T-helper 2 cell (primary cell): ENCODE measurements at places on chromosomes 12 and 14.

DNA sequence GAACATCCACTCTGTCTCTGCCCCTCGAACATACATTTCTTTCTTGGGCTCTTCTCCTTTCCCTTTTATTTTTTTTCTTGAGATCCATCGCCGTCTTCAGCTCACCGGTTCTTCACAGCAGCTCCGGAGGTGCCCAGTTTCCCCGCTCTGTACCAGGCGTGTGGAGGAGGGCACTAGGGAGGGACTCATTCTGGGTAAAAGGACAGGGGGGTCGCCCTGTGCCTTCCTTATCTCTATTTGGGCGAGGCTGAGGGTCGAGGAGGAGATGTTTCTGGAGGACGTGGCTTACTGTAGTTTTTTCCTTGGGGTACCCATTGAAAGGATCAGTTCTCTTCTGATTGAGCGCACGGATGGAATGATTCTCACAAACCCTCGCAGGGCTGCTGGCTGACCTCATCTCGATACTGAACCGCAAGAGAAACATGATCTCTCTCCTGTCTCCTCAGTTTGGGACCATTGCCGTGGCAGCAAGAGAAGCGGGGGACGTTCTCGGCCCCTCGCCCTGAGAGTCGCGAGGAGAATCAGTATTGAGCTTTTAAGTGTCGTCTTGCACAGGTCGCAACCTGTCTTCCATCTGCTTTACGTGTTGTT lies 386 bp downstream of the LIN52 start:
- peak; percentile 2 for DNase-seq

- no peak for DNase-seq
These were observed 3.8 kb upstream of the CDKL1 start for GRCh38 chr14:50400461-50400860.

DNA sequence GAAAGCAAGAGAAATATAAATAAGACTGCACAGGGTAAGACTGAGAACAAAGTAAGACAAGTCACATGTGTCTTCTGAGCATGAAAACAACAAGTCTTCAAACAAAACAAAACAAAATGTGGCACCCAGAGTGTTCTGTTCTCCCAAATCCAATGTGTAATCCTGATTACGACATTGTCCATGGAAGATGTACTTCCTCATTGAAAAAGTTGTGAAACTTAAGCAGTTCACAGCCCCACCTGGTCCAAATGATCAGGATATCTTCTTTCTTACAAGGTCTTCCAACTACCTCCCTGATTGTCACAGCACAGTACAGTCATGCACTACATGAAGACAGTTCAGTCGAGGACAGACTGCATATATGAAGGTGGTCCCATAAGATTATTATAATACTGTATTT lies 23.3 kb upstream of the NEK9 start:
- DNase-seq, result no peak

GRCh38 chr12:92136965-92137721 lies 8.5 kb downstream of the BTG1 start:
- no peak for DNase-seq

GRCh38 chr14:40697231-40697630 lies 909.4 kb upstream of the LRFN5 start:
- no peak for DNase-seq

- DNase-seq, result no peak
These were observed 80.0 kb upstream of the KCNH3 start for GRCh38 chr12:49458816-49459215.

- no peak for DNase-seq
These were observed 43.9 kb downstream of the TTC9 start for GRCh38 chr14:70685474-70686197.

- no peak for DNase-seq
These were observed 25.0 kb upstream of the APPL2 start for GRCh38 chr12:105261010-105261409.

DNA sequence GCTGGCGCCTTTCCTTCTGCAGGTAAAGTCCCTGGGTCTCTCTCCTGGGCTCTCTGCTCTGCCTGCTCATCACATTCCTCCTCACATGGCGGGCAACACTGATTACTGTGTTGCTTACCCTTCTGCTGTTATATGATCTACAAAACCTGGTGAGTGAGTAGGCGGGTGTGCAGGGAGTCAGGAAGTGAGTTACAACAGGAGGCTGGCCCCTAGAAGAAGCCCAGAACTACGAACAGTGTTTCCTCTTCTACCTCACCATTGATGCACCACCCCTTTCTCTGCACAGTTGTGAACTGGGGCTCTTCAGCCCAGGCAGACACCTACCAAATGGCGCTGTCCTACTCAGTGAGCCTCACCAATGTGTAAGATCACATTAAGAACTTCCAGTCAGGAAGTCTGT lies 4.9 kb upstream of the KLHL33 start:
- DNase-seq, result no peak

DNA sequence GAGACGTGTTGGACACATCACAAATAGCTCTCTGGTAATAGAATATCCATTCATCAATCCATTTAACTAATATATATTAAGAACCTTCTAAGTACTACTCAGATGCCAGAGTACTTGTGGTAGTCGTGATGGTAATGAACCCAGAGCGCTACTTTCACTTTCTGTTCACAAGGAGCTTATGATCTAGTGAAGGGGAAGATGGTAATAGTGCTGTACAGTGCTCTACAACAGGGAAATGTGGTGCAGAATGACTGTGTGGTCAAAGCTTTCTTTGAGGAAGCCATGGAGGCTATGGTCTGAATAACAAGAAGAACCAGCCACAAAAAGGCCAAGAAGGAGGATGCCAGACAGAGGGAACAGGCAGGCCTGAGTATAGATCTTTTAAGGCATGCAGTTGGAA lies 212.0 kb downstream of the PTPRO start:
- no peak for DNase-seq

DNA sequence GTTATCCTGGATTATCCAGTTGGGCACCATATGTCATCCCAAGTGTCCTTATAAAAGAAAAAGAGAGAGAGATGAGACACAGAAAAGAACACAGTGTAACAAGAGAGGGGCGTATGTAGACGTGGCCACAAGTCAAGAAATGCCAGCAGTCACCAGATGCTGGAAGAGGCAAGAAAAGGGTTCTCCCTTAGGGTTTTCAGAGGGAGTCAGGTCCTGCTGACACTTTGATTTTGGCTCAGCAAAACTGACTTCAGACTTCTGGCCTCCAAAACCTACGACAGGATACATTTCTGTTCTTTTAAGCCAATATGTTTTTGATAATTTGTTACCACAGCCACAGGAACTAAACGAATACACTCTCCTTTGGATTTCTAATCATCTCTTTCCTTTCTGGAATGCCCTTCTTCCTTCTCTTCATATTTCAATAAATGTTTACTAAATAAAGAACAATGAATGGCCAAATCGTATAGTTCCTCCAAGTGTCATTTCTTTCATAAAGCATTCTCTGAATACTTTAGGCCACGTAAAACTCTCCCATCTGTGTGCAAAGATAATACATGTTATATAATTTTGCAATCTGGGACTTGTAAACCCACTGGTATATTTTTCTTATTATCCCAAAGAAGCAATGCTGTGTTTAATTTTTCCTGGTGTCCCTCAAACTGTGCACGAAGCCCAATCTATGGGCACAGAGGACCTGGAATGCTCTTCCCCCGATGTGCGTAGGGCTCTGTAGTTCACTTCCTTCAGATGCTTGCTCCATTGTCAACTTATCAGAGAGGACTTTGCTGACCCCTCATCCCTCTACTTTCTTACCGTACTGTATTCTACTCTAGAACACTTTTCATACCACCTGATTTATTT lies 303.6 kb downstream of the CEP128 start:
- no peak for DNase-seq

DNA sequence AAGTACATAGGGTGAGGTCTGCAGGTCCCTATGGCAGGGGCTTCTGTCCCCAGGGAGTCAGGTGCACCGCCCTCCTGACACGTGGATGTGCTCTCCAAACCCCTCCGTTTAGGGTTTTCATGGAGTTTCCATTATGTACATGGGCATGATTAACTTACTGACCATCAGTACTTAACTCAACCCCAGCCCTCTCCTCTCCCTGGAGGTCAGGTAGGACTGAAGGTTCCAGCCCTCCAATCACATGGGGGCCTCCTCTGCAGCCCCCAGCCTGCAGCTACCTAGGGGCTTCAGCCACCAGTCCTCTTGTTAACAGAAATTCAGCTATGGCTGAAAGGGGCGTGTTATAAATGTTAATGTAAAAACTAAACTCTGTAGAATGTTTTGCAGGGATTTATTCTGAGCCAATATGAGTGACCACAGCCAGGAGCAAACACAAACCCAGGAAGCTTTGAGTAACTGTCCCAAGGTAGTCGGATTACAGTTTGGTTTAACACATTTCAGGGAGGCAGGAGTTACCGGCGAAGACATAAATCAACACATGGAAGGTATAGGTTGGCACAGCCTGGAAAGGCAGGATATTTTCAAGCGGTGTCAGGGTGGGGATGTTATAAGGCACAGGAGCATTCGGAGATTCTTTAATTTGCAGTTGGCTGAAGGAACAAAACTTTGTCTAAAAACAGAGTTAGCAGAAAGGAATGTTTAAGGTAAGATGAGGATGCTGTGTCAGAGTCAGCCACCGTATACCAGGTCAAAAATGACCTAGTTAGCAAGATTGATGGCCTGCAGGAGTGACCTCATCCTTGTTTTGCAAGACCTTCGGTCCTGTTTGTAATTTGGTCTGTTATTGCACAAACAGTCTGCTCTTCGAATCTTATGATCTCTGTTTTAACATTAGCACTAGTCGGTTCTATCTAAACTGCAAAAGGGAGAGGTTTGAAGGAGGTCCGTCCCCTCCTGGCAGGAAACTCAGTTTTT lies 75.2 kb downstream of the TNFAIP2 start:
- DNase-seq, result no peak

- no peak for DNase-seq
These were observed 47.6 kb downstream of the TMEM132C start for GRCh38 chr12:128314611-128315010.

DNA sequence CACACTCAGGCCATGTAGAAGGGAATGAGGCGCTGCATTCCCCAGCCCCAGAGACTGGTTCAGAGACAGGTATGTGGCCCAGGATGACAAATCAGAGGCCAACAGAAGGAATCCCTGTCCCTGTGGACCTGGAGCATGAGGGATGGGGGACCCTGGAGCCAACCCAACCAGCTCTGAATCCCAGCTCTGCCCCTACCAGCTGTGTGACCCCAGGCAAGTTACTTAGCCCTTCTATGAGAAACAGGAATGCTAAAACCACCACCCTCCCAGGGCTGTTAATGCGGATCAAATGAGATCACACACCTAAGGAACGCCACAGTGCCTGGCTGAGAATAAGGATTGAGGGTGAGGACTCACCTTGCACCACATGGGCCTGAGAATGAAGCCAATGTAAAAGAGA lies 15.6 kb downstream of the ITPK1 start:
- DNase-seq, result no peak

GRCh38 chr12:131189781-131190180 lies 236.1 kb downstream of the ADGRD1 start:
- DNase-seq, result no peak

GRCh38 chr12:26157001-26157400 lies 32.2 kb upstream of the BHLHE41 start:
- DNase-seq, result no peak

- DNase-seq, result no peak
These were observed 60.6 kb downstream of the PIWIL1 start for GRCh38 chr12:130398100-130398848.
